Psoas muscle (tissue), 8 donors: ENCODE measurements at places on chromosomes 11 and 22. TPM values are rescaled to one million over a fixed set of nuclear protein-coding genes. Genes with fewer than 3 reads are reported as not detected.

Gene TMX2
- 69.7 TPM for total RNA-seq

Gene MRGPRX3
- total RNA-seq: not detected

Gene SYT9
- not detected for total RNA-seq

Gene OR4C13
- not detected for total RNA-seq

Gene BIRC3
- 2.8 TPM for total RNA-seq

Gene OR56B1
- not detected for total RNA-seq

Gene HBG2
- not detected for total RNA-seq

Gene KRTAP5-11
- not detected for total RNA-seq

Gene MMP13
- not detected for total RNA-seq

Gene CLDN5
- 28.6 TPM for total RNA-seq

Gene MMP3
- total RNA-seq: 1.1 TPM

Gene GDPD4
- not detected for total RNA-seq

GRCh38 chr11:8250434-8250833 is 13.2 kb downstream of the LMO1 start:
- no peak for DNase-seq

GRCh38 chr11:94011478-94011877 is 9.7 kb upstream of the HEPHL1 start:
- DNase-seq: no peak

- DNase-seq: no peak
Measured at GRCh38 chr22:34099278-34099677, 179.0 kb upstream of the LARGE1 start.

DNA sequence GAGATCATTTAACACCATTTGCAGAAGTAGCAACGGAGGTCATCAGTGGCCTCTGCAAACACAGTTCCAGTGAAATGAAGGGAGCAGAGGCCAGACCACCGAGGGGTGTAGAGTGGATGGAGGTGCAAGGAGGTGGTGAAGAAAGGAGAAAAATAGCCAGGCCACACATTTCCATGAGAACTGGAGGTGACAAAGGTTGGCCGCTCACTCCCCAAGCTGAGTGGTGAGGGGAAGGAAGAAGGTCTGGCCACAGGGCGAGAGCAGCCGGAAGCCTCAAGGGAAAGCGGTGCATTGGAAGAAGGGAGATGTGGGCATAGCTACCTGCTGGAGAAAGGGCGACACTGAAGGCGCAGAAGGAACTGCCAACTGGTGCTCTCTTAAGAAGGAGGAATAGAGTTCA is 20.1 kb upstream of the TMPRSS4 start:
- no peak for DNase-seq

DNA sequence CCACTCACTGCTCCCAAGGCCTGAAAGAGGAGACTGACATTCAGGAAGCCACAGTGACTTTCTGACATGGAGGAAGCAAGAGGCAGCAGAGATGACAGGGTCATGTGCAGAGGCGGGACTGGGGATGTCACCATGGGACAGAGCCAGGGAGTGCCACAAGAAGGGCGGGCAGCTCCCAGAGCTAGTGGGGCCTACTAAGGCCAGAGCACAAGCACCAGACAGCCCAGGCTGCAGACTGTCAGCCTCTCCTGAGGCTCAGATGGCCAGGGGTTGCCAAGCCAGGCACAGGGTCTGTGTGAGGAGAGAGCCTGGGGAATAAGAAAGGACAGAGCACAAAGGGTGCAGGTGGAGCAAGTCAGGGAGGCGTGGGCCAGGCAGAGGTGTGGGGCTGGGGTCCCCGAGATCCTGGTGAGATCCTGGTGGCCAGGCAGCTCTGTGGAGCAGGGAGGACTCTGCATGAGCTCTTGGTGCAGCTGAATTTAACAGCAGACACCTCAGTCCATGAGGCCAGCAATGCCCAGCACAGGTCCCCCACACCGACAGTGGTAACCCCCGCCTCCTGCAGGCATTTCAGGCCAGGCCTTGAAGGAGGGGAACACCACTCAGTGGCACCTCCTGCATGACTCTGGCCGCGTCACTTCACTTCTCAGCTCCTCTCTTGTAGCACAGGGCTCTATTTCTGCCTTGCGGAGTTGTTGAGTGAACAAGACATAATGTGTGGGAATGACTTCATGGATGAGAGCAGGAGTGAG is 52.3 kb downstream of the SGSM3 start:
- no peak for DNase-seq

- DNase-seq: no peak
Measured at GRCh38 chr22:47065756-47066615, 303.5 kb downstream of the TBC1D22A start.

GRCh38 chr22:26239581-26239980 is 70.3 kb downstream of the SEZ6L start:
- no peak for DNase-seq

- DNase-seq: no peak
Measured at GRCh38 chr22:22692707-22693530, 48.5 kb downstream of the GGTLC2 start.

DNA sequence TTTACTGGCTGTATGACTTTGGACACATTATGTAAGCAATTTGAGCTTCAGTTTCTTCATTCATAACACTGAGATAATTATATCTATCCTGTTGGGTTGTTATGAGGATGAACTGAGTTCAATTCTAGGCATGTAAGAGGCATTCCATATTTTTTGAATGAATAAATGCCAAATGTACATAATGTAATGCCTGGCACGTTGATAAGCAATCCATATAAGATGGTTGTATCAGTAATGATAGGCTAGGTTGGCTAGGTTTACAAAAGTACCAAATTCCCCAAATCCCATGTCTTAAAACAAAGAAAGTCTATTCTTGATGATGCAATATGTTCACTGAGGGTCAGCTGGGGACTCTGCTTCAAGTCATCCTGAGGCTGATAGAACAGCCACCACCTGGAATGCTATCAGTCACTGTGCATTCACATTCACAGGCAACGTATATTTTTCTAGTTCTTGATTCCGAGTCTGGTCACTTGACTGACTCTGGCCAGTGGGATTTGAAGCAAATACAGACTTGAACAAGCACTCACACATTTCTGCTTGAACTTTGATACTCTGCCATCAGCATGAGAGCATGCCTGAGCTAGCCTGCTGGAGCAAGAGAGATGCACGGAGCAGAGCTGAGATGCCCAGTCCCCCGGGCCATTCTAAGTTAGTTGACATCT is 104.0 kb upstream of the TIMP3 start:
- DNase-seq: no peak

GRCh38 chr22:20141186-20142077 is 9.4 kb downstream of the CCDC188 start:
- no peak for DNase-seq

DNA sequence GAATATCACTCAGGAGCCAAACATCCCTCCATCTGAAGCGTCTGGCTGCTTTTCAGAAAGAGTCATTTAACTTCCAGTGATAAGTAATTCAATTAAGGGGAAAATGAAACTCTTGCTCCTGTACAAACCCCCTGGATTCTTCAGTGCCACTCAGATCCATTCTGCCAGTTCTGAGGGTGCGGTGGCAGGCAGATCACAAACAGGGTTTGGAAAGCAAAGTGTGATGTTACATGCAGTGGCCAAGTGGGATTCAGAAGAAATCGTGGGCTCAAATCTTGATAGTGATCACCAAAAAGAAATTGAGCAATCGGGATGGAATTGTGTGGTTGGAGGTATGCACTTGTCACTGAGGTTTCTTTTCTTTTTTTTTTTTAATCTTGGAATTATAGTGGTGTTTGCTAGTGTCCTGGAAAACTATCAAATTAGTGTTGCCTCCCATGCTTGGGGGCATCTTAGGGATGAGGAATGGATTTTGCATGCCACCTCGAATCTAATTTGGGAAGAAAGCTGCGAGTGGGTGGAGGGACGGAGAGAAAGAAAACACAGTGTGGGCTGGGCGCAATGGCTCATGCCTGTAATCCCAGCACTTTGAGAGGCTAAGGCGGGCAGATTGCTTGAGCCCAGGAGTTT is 22.5 kb upstream of the RTL6 start:
- no peak for DNase-seq

GRCh38 chr22:39725351-39726035 is 154.9 kb downstream of the CACNA1I start:
- no peak for DNase-seq

GRCh38 chr11:27971171-27971570 is 136.8 kb downstream of the KIF18A start:
- no peak for DNase-seq

DNA sequence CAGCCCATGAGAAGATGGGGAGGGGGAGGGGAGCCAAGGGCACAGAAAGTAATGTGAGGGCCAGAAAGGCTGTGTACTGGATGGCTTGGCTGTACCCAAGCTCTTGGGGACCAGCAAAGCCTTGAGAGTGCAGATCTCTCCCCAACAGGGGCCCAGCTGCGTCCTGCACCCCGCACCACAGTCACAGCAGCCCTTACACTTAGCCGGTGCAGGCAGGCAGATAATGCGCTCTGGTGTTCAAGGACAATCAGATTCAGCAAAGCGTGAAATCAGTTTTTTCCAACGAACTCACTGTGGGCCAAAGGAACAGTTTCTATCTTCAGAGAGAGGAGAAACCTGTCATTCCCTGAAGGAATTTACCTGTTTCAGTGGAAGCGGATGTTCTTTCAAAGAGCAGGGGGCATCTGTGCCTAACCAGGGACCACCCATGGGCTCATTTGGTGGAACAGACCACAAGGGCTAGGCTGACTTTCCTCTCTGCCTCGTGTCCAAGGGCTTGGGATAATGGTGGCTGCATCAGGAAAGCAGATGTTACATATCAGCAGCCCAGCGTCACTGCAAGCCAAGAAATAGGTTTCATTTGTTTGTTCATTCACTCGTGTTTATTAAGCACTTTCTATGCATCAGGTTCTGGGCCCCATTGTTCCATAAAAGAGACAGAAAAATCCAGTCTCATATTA is 81.2 kb upstream of the SPON1 start:
- no peak for DNase-seq

GRCh38 chr11:65558002-65558929 is at the start of gene LTBP3:
LTBP3 (minus strand) TSS chr11:65558359; CDS start chr11:65557959, 400 bp downstream.
- DNase-seq: peak; percentile 93

DNA sequence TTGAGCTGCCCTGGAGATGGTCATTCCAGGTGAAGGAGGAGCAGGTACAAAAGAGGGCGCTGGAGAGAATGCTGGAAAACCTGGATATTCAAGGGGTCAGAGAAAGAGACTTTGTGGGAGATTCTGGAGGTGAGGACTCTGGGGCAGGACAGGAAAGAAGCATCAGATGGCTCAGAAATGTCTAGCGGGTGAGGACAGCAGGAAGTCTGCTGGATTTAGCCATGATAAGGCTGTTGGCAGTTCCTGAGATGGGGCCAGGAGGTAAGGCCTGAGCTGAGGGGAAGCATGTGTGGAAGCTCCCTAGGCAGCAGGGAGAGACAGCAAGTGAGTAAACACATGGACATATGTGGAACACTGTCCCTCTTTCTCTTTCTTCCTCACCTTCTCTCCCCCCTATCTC is 1.5 kb downstream of the UPB1 start:
- DNase-seq: no peak

- DNase-seq: no peak
Measured at GRCh38 chr22:26735019-26735409, 77.6 kb downstream of the MIAT start.

GRCh38 chr11:61369372-61370348 is 7.5 kb downstream of the TMEM138 start:
- DNase-seq: peak; percentile 70

DNA sequence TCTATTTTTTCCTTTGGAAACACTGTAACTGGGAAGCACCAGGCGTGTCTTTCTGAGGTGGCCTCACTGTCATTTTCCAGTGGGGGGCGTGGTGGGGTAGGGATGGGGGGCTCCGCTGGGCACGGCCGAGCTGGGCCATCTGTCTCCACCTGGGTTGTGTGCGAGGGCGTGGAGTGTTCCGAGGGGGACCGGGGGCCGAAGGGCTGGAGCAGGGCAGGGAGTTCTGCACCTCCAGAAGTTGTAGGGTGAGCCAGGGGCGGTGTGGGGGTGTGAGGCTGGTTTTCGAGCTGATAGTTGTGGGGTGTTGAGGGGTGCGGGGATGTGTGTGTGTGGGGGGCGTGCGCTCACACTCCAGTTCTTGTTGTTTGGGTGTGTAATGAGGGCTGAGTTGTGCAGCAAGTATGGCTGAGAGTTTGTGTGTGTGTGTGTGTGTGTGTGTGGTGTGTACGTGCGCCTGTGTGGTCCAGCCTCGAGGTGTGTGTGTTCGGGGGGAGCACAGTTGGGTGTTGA is 10.8 kb downstream of the YPEL4 start:
- no peak for DNase-seq

- DNase-seq: no peak
Measured at GRCh38 chr11:131228378-131228777, 142.0 kb upstream of the NTM start.

- DNase-seq: no peak
Measured at GRCh38 chr11:18223591-18224387, 12.8 kb downstream of the SAA4 start.

- peak; percentile 52 for DNase-seq
Measured at GRCh38 chr11:65648997-65649493, 11.1 kb downstream of the SIPA1 start.

- DNase-seq: peak; percentile 80
Measured at GRCh38 chr11:114172871-114173444, 113.4 kb downstream of the ZBTB16 start.
